GF-D8 (cell line): ENCODE measurements at places on chromosomes 13 and 19.
A peak's percentile ranks its signal among the peaks of the same experiment; 100 is the strongest.

- DNase-seq: no peak
These were observed 83.2 kb upstream of the MCF2L start for GRCh38 chr13:112885782-112886268.

- DNase-seq: no peak
These were observed 25.6 kb upstream of the CXCL17 start for GRCh38 chr19:42468273-42468796.

DNA sequence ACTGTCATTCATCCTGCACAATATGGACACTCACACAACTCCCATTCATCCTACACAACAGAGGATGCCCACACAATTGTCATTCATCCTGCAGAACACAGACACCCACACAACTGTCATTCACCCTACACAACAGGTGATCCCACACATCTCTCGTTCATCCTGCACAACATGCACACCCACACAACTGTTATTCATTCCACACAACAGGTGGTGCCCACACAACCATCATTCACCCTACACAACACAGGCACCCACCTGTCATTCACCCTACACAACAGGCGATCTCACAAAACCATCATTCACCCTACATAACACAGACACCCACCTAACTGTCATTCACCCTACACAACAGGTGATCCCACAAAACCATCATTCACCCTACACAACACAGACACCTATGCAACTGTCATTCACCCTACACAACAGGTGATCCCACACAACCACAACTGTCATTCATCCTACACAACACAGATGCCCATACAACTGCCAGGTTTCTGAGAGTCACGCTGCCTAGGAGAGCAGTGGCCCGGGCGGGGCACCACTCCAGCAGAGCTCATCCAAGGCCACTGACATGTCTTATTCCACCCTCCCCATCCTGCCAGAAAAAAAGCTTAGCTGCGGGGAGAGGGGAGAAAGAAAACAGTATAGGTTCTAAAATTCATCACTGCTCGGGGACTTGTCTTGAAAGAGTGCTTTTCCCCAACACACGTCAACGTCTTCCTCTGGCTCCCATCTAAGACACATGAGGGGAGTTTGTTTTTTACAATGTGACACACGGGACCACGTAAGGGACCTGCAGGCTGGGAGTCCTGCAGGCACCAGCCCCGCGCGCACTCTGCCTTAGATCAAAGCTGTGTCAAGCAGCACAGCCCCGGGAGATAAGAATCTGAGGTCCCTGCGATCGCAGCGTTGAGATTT, 44.0 kb downstream of the KLF2 start:
- DNase-seq: no peak

DNA sequence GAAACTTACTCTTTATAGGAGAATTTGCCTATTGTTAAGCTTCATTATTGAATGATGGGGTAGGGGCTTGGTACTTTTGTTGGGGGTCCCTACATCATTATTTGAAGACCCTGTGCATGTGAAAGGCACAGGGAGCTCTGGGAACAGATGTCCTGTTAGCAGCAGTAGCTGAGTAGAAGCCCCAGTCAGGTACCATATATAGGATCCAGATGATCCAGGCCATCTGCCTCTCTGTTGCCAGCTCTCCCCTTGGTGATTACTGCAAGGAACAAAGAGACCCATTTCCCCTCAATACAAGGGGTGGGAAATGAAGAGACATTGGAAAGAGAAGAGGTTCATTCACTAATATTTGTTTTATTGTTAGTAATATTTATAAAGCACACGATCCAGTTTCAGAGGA, 4.4 kb upstream of the MTMR6 start:
- DNase-seq: no peak

- DNase-seq: no peak
These were observed 104.2 kb downstream of the TDRD3 start for GRCh38 chr13:60501236-60501635.

GRCh38 chr13:31301119-31301518, 101.3 kb downstream of the B3GLCT start:
- DNase-seq: no peak

DNA sequence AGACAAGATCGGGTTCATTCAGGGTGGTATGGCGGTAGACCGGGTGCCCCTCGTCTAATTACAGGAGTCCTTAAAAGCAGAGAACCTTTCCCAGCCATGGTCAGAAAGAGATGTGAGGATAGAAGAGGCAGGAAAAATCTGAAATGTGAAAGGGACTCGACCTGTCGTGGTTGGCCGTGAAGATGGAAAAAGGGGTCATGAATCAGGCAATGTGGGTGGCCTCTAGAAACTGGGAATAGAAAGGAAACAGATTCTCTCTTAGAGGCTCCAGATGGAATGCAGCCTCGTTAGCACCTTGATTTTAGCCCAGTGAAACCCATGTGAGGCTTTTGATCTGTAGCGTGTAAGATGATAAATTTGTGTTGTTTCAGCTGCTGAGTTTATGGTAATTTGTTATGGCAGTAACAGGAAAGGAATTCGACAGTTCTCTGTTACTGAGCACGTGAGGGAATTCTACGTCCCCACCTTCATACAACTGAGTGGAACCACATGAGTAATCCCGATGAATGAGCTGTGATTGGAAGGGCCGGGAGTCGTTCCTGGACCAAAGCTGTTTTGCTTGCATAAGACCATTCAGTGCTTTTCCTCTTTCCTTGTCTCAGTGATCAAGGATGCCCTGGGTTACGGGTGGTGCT, 11.0 kb upstream of the CA11 start:
- DNase-seq: no peak

DNA sequence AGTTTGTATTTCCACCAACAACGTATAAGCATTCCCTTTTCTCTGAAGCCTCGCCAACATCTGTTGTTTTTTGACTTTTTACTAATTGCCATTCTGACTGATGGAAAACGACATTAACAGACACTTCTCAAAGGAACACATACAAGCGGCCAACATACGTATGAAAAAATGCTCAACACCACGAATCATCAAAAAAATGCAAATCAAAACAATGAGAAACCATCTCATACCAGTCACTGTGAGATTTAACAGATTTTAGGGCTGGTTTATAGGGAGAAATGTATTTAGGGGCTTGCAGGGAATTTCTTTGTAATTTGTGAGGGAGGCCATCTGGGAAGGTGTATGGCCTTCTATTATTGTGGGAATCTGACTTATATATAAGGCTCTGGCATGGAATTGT, 2.8 kb upstream of the DZIP1 start:
- no peak for DNase-seq

DNA sequence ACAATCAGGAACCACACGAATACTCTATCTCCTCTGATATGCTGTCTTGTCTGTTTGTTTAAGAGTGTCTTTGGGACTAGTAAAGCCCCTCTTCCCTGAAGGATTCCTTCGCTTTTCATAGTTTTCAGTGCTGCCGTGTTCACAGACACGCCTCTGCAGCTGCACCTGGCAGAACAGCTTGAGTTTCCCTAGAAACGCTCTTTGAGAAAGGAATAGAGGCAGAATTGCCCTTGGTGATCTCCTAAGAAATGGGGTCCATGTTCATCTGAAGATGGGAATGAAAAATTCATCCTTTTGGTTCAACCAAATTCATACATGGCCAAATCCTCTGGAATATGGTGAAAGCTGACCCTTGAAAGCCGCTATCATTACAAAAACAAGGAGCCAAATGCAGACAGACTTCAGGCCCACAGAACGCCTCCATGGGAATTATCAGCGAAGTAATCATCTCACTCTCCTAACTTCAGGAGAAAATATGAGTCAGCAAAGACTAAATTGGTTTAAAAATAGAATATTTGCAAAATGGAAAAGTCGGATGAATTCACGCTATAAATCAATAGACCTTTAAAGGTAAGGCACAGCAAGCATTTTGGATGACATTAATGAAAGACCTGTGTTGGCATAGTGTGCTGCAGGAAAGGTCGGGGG, 5.5 kb downstream of the SACS start:
- no peak for DNase-seq

GRCh38 chr13:113348591-113348990, 15.3 kb downstream of the GRTP1 start:
- DNase-seq: no peak

- no peak for DNase-seq
These were observed 22.6 kb downstream of the RXFP2 start for GRCh38 chr13:31761951-31762350.

GRCh38 chr19:55097864-55098715, 19.3 kb downstream of the PPP1R12C start:
- DNase-seq: peak; percentile 60

DNA sequence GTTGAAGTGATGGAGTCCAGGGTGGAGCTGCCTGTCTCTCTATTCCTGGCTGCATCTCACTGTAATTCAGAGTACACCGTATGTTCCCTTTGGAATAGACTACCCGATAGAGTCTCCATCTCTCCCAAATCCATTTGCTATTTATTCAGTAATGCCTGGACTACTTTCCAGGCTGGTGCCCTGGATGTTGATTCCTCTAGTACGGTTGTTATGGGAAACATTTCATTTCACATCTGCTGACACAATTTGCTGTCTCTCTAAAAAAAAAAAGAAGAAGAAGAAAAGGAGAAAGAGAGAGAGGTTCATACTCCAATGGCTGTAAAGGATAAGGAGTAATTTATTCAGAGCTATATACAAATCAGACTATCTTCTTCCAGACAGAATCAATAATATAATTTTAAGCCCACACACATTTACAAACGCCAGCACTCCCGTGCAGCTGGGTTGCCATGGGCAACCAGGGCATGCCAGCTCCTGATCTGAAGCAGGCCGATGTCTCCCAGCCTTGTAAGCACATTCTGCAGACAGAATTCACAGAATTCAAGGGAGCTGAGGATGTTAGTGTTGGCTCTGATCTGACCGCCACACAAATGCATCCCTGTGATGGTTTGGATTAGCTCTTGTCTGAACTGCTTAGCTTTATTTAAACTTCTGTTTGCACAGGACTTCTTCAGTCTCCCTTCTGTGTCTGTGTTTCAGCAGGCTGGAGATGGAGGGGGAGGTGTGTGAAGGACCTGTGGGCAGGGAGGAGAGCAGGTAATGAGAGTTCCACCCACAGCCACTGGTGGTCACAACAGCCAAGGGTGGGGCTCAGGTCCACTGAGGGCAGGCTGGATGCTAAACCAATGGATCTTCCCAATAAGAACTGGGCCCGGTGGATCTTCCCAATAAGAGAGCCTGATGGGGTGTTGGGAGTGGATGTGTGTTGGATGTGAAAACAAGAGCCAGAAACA, 66.0 kb downstream of the TEX26 start:
- DNase-seq: no peak

GRCh38 chr13:100597253-100597652, 8.7 kb upstream of the GGACT start:
- no peak for DNase-seq

DNA sequence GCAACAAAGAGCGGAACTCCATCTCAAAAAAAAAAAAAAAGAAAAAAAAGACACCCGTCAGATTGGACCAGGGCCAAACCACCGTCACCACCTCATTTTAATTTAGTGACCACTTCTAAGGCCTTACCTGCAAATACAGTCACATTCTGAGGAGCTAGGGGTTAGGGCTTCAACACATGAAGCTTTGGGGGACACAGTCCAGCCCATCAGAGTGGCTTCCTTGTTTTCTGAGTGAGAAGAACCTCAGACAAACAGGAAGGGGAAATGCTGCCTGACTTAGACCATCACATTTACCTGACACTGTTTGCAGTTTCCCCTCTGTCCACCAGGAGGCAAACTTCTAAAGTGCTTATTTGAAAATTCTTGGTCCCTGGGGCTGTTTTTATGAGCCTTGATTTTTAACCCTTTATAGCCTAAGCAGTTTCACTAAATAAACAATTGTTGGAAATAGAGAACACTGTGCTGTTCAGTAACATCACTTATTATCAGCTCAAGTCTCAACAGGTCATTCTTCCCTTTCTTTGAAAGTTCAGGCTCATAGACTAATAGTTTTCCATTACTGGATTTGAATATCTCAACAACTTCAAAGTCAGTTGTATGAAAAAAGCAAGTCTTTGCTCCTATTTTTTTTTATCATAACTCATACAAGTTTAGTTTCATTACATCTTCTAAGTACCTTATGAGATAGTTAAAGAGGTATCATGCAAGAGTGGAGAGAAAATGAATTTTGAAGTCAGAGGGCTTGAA, 74.9 kb upstream of the WASF3 start:
- peak; percentile 32 for DNase-seq

DNA sequence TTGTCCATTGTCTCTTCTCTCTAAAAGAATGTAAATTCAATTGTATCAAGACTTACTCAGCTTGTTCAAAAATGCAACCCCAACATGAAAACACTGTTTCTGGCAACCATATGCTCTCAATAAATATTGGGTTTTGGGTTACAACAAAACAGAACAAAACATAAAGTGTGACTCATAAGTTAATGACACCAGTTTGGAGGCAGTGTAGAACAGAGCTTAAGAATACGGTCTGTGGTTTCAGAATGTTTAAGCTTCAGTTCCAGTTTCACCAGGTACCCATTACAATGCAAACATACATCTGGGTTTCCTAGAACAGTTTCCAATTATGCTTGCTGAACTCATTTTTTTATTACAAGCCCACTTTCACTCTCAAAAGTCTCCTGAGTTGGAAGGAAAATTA, 285.8 kb upstream of the PCDH9 start:
- no peak for DNase-seq

DNA sequence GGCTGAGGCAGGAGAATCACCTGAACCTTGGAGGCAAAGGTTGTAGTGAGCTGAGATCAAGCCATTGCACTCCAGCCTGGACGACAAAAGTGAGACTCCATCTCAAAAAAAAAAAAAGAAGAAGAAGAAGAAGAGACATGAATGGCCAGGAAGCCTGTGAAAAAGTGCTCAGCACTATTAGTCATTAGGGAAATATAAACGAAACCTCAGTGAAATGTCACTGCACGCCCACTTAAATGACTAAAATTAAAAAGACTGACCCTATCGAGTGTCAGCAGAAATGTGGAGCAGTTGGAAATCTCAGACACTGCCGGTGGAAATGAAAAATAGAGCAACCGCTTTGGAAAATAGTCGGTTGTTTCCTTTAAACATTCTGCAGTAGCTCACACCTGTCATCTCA, 5.5 kb upstream of the TYROBP start:
- DNase-seq: no peak

- DNase-seq: no peak
These were observed 3.9 kb downstream of the NR1H2 start for GRCh38 chr19:50380137-50380536.

GRCh38 chr13:39054112-39054511, 15.9 kb downstream of the NHLRC3 start:
- DNase-seq: no peak

GRCh38 chr13:34300559-34300958, 482.6 kb downstream of the RFC3 start:
- no peak for DNase-seq

DNA sequence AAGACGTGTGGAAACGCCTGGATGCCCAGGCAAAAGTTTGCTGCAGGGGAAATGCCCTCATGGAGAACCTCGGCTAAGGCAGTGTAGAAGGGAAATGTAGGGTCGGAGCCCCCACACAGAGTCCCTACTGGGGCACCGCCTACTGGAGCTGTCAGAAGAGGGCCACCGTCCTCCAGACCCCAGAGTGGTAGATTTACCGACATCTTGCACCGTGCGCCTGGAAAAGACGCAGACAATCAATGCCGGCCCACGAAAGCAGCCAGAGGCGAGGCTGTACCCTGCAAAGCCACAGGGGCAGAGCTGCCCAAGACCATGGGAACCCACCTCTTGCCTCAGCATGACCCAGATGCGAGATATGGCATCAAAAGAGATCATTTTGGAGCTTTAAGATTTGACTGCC, 7.0 kb upstream of the EDNRB start:
- no peak for DNase-seq
